ENCODE measurements at places on chromosomes 6 and 20.

DNA sequence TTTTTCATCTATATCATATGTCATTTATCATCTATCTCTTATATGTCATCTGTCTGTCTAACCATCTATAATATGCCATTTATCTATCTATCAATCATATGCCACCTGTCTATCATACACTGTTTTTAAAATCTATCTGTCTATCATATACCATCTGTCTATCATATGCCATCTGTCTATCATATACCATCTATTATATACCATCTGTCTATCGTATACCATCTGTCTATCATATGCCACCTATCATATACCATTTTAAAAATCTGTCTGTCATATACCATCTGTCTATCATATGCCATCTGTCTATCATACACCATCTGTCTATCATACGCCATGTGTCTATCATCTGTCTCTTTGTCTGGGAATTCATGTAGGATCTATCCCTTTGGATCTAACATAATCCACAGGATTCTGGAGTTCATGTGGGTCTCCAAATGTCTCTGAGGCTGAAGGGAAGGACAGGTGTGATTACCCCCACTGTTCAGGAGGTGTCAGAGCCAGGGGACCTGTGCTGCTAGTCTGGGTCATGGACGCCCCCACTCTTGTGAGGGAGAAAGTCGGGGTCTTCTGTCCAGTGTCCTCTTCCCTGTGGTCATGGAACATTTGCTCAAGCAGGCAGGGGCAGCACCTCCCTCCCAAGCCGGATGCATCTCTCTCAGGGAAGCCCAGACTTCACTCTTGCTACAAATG, 36.9 kb upstream of the FRMD1 start:
- DNase-seq: no peak

- no peak for DNase-seq
Measured at GRCh38 chr6:162151021-162151665, 576.4 kb downstream of the PRKN start.

GRCh38 chr6:58198301-58198700, 880.9 kb downstream of the PRIM2 start:
- DNase-seq: no peak

DNA sequence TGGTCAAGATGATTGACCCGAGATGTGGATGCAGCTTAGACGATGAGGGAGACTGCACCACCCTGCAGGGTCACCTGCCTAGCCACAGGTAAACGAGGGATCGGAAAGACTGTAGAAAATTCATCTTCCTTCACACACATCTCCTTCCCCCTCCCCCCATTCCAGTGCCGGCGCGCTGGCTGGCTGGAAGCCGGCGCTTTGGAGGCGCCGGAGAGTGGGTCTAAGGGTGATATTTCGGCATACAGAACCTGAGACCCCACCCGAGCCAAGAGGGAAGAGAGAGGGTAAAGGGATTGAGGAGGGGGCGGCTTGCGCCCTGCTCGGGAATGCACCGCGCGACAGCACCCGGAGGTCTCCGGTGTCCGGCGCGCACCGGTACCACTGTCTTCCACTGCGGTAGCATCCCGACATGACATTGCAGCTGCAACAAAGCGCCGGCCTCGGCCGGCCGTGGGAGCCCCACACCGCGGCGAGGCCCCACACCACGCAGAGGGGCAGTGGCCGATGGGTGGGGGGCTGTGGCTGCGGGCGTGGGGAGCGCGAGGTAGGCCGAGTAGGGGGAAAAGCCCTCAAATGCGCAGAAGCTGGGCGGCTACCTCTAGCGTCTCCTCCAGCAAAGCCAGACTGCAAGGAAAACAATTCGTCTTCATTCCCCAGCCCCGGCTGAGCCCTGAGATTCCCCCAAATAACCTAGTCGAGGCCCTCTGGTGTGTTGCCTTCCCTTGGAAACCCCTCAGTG, 984 bp downstream of the TNFRSF21 start:
- no peak for DNase-seq

DNA sequence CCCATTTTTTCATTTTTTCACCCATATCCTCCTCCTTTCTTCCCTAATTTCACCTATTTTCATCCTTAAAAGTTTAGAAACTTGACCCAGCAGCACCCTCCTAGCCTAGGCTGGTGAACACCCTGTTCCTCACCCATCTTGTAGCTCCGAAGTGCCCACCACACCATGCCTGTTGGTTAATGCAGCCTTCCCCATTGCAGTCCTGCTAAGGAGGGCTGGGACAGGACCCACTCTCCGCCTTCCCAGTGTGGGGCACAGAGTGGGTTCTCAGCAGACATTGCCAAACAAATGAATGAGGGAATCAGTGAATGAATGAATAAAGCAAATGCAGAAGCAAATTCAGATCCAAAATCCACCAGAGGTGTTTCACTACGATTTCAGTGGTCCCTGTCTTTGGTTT, 45.7 kb downstream of the CTCFL start:
- DNase-seq: no peak

- no peak for DNase-seq
Measured at GRCh38 chr6:151160929-151161757, 78.6 kb upstream of the AKAP12 start.

DNA sequence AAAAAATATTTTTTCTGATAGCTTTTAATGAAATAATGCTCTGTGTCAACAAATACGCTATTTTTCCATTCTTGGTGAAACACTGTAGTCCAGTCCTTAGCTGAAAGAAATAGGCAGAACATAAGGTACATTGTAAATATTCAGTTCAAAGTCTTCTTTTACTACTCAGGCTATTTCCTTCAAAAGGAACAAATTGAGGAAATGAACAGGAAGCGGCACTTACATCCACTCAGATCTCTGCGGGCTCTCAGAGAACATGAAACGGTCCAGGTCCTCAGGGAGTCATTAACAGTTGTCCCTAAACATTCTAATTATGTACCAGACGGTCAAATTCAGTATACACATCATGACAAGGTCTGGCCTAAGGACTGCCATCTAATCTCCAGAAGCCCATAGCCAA, 212.6 kb downstream of the KIF16B start:
- no peak for DNase-seq

- DNase-seq: no peak
Measured at GRCh38 chr20:47057661-47058060, 163.0 kb downstream of the EYA2 start.

DNA sequence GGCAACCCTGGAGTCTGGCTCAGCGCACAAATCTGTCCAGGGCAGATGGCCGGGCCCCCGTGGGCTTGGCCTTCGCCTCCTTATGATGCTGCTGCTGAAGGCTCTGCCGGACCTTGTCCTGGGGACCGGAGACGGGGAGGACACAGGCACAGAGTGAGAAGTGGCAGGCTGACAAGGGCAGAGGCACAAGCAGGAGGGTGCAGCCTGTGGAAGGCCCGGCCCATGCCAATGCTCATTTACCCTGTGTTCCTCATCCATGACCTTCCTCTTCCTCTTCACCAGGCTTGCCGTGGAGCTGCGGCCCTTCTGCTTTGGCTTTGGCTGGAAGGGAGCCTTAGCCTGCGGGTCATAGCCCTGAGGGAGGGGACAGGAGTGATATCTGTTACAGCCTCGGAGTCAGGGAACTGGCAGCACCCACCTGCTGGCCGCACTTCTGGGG, 2.4 kb downstream of the B3GALT4 start:
- no peak for DNase-seq

DNA sequence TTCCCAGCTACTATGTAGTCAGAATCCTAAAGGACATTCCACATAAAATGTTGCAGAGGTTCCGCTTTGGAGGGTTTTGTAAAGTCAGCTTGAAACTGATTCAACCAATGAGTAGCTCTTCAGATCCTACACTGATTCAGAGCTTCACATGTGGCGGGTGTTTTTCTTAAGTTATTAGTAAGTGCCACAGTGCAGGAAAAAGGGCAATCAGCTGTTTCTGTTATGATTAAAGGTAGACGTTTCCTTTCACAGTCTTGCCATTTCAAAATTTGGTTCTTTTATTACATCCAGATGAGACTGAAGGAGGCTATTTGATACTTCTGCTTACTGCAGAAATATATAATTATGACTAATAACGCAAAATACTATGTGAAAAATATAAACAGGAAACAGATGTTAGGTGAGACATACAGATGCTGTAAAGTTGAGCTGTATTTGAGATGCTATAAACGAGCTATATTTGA, 443.9 kb downstream of the CDKAL1 start:
- DNase-seq: no peak

- DNase-seq: no peak
Measured at GRCh38 chr20:9109566-9109965, 40.7 kb downstream of the PLCB4 start.

DNA sequence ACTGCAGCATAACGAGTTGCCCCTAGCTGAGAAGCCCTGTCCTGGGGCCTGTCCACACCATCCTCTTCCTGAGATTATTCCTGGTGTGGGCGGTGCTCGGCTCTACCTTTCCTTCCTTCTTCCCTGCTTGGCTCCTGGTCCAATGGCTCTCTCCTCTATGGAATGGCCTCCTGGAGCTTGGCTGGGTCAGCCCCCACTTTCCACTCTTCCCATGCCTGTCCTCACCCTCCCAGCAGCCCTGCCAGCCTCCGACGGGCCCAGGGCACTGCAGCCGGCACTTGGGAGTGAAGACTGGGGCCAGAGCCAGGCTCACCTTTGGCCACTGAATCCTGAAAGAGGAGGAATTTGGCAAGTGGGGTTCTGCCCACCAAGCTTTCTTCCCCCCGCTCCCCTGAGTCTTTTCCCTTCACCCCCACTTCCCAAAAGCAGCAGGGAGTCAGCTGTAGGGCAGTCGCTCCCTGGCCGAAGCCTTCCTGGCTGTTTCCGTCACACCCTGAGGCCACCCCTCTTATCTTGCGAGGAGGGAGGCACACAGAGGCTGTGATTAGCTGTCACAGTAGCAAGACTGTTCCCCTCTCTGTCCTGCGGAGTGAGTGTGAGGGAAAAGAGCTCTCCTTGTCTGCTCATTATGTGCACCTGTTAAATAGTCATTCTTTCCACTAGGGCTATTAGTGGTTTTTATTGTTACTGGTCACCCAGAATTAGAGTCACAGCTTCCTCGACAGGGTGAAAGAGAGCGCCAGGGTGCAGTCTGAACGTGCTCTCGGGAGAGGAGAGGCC, 6.3 kb upstream of the CDSN start:
- no peak for DNase-seq

GRCh38 chr6:152669895-152670294, 27.8 kb upstream of the MYCT1 start:
- DNase-seq: no peak

DNA sequence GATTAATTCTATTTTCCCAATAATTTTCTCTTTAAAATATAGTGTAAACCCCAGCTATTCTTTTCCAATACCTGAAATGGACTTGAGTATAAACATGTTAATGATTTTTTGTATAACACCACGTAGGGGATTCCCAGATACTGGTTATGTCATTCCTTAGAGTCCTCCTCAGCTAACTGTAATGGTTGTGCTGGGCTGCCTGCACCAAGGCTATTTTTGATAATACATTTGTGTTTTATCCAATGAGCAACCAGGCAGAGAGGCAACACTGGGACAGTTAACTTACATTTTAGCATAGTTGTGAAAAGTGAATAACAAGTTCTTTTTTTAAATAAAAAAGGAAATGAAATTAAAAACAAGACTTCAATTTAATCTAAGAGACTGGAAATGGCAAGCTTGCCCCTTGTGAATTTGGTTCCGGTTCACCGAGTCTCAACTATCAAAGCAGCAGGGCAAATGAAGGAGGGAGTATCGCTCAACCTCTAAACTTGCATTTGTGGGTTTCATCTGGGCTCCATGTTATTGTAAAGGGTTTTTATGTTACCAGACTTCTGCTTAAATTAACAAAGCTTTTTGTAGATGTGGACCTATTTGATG, 18.8 kb upstream of the BACH2 start:
- DNase-seq: no peak

DNA sequence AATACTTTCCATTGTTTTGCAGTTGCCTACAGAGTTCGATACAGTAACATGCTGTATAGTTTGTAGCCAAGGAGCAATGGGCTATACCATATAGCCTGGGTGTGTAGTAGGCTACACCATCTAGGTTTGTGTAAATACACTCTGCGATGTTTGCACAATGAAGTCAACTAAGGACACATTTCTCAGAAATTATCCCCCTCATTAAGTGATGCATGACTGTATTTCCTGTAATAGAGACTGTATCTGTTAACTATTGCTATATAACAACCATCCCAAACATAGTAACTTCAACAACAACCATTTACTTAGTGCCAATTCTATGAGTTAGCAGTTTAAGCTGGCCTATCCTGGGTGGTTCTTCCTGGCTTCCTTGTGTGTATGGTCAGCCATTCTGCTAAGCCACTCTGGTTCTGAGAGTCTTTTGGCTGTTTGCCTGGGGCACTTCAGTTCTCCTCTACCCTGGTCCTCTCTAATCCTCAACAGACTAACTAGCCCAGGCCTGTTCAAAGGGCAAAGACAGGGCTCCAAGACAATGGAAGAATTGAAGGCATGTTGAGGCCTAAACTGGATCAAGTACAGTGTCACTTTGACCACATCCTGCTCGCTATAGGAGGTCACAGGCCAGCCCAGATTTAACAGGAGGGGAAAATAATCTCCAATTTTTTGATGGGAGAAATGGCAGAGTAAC, 124.0 kb downstream of the PLCB1 start:
- no peak for DNase-seq

DNA sequence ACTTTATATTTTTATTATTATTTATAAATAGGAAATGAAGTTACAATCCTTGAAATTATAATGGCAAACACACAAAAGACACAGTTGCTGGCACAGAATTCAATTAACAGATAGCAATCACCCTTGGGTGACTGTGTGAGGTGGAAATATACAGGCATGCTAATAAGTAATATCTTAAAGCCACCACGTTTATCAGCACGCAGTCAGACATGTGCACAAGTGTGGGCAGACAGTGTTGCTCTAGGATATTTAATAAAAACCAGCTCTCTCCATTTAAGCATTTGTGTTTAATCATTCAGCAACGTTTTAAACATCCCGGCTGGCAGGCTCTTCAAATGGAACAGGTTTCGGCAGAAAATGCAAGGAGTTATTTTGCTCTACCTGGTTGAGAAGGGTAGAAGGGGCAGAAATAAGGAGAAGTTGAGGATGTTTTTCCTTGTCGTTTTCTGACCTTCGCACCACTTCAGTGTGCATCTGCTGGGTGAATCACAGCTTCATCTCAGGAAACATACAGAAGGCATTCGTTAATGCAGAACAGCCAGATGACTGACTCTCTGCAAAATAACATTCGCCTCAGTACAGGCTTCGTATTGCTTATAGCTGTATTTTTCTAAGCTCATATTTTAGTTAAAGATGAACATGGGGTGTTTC, 585.1 kb downstream of the QKI start:
- no peak for DNase-seq

DNA sequence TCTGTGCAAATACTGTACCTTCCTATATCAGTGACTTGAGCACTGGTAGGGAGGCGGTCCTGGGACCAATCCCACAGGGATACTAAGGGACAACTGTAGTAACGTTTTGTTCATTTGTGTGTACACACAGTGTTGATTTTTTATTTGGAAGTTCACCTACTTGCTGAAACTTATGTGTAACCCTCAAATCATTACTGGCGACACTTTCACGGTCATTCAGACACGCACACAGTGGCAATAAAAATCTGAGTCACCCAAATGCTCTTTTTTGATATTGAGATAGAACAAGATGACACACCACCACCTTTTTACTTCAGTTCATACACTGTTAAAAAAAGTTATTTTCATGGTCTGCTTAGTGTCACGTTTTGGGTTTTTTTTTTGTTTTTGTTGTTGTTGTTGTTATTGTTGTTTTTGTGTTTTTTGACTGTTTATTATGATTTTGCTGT, 79.8 kb downstream of the QKI start:
- DNase-seq: no peak

GRCh38 chr20:36070451-36070850, 84.1 kb upstream of the EPB41L1 start:
- DNase-seq: no peak
